ENCODE measurements at places on chromosomes 3 and 15.
A peak's percentile ranks its signal among the peaks of the same experiment; 100 is the strongest.

- no peak for DNase-seq
These were observed 126.6 kb downstream of the TJP1 start for GRCh38 chr15:29695489-29696167.

- DNase-seq, result no peak
These were observed 421.6 kb upstream of the CBLB start for GRCh38 chr3:106290304-106290997.

GRCh38 chr3:104604326-104605010 lies 762.2 kb upstream of the ALCAM start:
- peak; percentile 6 for DNase-seq

- DNase-seq, result no peak
These were observed 179.3 kb upstream of the ANKRD28 start for GRCh38 chr3:15977090-15977489.

DNA sequence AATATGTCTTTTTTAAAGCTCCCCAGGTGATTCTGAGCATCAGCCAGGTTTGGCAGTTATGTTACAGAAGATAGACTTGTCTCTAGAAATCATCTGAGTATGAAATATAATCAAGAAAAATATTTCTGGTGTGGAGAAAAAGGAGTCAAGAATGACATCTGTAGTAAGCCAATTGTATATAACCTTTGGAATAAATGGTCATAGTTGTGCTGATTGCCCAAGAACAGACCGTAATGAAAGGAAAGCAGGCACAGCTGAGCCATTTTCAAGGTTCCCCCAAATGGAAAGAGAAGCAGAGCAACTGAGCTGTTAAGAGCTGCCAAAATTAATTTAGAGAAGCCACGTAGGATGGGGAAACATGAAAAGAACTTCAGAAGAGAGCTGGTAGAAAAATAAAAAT lies 26.6 kb downstream of the GOLM2 start:
- no peak for DNase-seq

DNA sequence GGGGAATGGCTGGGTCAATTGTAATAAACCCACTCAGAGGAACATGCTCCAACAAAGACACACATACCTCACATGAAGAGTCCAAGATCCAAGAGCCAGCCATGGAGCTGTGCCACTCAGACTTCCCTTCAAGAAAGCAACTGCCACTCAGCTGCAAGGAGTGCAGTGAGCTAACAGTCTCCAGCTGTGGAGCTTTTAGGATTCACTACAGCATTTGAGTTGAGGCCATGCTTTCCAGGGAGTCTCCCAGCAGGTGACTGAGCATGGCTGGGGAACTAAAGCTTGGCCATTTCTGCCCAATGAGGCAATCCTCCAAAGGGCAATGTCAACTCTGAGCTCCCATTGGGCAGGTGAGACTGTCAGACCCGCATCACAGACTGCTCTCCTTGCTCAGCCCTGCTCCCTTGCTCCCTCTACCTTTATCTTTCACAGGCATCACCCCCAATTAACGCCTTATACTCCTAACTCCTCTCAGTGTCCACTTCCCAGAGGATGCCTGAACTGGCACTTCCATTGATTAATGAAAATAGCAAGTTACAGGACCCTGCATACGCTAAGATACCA lies 165.3 kb upstream of the CTNNB1 start:
- DNase-seq, result no peak

DNA sequence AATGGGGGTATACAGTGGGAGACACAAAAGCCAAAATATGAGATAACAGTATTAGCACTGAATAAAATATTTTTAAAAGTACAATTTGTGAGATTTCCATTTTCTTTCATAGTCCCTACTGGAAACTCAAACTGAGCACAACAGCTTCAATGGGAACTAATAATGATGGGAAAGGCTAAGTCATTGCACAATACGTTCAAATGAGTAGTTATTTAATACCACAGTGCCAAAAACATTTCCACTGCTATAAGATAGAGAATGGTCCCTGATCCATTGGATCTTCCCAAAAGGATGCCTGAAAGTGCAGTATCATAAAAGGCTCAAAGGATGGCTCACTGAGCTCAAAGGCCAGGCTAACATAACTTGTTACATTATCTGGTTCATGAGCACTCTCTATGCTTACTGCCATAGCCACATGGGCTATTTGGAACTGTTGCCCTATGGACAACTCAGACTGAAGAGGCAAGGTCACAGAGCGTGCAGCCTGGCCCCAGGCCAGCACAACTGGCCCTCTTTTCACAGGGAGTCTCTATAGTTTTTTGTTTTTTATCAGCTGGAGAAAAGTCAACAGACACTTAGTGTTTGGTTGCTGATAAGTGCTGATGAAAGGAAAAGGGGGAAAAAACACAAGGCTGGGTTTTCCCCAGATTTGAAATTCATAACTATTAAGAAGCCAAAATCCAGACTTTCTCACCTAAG lies 54.1 kb upstream of the PPIB start:
- no peak for DNase-seq

DNA sequence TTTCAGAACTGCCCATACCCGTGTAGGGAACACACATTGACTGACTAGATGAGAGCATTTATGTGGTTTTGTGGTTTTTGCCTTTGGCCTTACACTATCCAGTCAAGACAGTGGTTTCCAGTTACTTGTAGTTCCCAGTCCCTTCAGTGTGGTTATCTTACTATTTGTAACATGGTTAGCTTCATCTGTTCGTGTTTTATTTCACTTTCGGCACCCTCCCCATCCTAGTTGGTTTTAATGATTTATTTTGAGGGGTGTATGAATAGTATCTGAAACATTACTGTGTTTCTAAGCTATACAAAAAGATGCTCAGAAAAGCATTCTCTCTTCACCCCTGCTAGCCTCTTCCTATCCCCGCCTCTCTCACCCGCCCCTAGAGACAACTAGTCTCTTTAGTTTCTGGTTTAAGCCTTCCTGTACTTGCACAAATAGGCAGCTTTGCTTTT lies 14.1 kb downstream of the LYSMD4 start:
- DNase-seq, result no peak

- DNase-seq, result no peak
These were observed 419.8 kb upstream of the NR2F2 start for GRCh38 chr15:95910643-95911212.

DNA sequence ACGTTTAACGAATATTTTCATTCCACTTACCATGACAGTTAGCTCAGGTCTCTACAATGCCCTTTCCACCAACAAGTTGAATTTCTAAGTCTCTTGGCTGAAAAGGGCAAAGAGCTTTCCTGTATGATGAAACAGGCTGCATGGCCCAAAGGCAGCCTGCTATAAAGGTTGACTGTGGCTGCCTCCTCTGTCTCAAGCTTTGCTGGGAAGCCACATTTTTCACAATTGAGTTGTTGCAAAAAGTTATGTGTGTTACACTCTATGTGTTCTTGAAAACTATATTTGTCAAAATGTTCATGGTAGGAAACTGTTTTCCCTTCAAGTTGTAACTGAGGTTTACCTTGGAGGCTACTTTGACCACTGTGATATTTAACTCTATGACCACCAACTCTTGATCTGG lies 49.5 kb downstream of the DZIP1L start:
- no peak for DNase-seq

DNA sequence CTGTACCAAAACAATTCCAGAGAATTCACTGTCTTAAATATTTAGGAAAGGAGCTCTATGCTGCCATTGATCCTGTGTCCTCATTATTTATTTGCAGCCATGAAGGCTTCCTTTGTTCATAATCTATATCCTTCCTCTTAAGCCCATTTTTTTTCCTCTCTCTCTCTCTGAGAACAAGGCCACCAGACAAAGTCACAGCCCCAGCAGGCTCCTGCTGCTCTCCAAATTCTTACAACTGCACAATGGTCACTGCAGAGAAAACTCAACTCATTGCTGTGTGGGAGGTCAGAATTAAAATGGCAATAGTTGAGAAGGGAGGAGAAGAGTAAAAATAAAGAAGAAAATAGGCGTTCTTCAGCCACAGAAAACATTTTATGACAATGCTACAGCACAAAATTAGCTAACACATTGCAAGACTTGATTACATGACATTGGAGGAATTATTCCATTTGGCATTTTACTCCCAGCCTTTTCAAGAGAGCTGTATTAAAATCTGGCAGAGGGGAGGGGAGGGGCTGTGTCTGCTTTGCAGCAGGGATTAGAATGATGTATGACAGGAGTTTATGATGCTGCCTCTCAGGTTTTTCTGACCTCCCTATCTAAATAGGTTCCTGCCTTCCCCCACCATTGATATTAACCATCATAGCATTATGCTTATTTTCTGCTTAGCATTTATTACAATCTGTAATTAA lies 399.7 kb upstream of the THBS1 start:
- no peak for DNase-seq

- DNase-seq, result no peak
These were observed 515.4 kb downstream of the DIPK2A start for GRCh38 chr3:144487011-144487410.

- DNase-seq, result peak; percentile 26
These were observed 5.4 kb upstream of the ALDH1A2 start for GRCh38 chr15:58070801-58071418.

GRCh38 chr15:58014040-58014439 lies 51.5 kb downstream of the ALDH1A2 start:
- DNase-seq, result no peak

DNA sequence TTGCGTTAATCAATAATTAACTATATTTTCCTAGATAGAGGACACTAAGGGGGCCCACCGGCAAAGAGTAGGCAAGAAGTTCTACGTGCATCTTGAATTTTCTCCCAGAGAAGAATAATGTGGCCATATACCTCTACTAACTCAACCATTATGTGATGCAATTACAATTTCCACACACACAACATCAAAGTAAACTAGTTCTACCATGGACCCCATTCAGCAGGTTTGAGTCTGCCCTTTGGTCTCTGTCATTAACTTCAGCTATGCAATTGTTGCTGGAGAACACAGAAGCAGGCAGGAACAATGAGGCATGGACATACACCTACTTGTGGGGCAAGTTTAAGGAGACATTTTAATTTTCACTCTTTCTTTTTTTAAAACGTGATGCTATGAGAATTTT lies 705.9 kb downstream of the PDCD6IP start:
- DNase-seq, result no peak

DNA sequence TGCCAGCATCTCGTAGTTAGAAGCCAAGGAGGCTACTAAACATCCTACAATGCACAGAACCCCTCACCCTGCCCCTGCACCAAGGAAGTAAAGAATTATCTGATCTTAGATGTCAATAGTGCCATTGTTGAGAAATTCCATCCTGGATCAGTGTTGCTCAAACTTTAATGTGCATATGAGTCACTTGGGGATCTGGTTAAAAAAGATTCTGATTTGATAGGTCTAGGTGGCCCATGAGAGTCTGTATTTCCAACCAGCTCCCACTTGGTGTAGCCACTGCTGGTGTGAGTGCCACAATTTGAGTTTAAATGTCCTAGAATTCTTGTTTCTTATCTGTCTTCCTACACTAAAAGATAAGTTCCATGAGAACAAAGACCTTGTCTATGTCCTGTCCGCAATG lies 43.7 kb downstream of the TMEM45A start:
- DNase-seq, result no peak

DNA sequence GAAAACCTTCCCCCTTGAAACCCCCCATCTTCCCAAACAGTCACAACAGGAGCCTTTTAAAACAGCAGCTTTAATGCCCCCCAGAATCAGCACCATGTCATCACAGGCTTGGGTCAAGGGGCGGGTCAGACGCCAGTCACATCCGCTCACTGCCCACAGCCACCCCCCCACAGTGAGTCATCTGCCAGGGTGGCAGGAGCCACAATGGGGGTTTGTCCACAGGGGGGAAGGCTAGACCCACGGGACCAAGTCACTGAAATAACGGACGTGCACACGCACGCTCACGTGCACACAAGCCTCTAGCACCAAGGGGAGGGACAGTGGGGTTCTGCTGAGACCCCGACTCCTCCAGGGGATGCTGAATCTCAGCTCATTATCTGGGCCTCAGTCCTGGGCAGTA lies 441 bp upstream of the UCN2 start:
- DNase-seq, result peak; percentile 66

- no peak for DNase-seq
These were observed at the start of gene RTP4 for GRCh38 chr3:187368251-187369088. Gene RTP4 (plus strand): TSS chr3:187368385. CDS start chr3:187368442, 57 bp downstream.

- DNase-seq, result no peak
These were observed 138.8 kb upstream of the TLE3 start for GRCh38 chr15:70236341-70237086.

DNA sequence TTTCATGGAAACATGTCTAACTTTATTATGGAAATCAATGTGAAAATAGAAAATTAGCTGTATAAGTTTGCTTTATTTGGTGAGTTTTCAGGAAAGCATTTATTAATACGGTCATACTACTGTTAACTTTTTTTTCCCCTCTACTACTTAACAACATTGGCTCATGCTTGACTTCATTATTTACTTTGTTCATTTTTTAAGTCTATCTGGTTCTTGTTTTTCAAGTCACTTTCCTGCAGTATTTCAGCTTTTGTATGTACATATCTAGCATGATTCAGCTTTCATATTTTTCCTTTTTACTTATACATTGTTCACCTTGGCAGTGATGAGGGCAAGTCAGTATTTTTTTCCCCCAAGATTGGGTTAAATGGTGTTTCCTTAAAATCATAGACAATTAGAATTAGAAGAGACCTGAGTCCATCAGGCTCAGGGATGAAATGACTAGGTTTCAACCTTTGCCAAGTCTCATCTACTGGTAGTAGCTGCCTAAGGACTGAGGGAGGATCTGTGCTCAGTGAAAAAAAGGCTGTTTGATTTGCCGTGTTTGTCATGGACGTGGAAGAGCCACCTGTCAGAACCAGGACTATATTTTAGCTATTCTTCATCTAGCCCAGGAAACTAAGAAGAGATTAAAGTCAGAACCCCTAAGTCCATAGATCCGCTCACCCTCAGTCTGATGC lies 15.4 kb downstream of the TMOD3 start:
- no peak for DNase-seq

DNA sequence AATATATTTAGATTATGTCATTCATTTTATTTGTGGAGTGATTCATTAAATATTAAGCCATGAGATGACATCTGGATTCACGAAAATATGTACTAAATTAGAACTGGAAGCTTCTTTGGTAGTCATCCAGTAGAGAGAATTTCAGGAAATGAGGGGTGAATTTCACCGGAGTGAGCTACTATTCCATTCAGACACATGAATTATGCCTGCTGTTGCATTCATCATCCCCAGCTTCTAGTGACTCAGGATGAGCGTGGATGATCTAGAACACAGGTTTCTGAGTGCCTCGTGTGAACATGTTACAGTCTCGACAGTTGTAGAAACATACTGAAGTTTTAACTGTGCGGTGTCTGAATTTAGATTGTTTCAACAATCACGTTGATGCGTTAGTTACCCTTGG lies 42.9 kb upstream of the GABRG3 start:
- DNase-seq, result no peak

- DNase-seq, result no peak
These were observed 64.1 kb upstream of the POMGNT2 start for GRCh38 chr3:43169987-43170386.

DNA sequence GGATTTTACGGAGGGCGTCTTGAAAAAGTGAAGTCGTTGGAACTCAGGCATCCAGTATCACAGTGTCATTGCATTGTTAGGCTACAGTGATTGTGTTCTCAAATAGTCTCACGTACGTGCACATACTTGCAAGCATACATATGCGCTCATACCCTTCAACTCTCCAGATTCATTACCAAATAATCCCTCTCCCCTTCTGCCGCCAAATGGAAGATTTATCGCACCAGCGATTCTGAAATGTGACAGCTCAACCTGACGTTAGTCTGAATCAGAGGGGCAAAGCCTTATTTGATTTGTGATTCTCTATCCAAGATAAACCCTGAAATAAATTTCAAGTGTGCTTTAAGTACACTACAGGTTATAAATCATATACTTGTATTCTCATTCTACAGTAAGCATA lies 119.4 kb downstream of the GADL1 start:
- DNase-seq, result peak; percentile 27

Measured in Caki2 (cell line).